Frontal cortex (tissue), 4 donors: ENCODE measurements at places on chromosomes 1 and 21.

DNA sequence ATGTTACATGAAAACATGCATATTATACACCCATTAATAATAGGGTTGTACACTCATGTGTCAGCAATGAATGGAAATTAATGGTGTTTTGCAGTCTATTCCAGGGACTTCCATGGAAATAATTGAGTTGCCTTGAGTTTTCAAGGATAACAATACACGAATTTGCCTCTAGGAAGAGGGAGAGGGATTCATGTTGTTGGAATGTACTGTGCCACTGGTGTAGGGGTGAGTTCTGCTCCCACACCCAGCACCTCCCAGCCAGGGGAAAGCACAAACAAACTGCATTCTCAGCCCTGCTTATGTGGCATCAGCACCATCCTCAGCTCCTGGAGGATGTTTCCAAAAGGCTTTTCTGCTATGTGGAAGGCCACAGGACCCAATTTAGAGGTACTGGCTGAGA is 57.8 kb downstream of the BCAR3 start:
- no peak for DNase-seq

- DNase-seq = no peak
Measured at GRCh38 chr21:26759731-26760130, 85.5 kb downstream of the ADAMTS1 start.

GRCh38 chr21:25582888-25583287 is 24.4 kb downstream of the MRPL39 start:
- no peak for DNase-seq

- no peak for DNase-seq
Measured at GRCh38 chr1:234702342-234703000, 92.5 kb upstream of the IRF2BP2 start.

DNA sequence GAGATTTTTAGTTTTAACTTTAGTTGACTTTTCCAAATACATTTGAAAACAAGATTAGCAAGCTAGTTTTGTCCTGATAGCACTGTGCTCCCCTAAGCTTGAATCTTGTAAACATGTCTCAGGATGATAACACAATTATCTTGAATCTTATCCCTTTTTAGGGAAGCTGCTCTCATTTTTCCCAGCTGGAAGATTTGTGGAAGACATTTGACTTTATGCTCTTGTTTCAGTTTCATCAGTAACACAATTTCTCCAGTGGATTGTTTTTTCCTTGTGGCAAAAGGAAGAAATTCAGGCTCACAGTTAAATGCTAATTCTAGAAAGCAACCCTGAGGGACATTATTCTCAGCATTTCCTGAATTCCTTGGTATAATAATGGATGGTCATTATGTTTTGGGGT is 88.8 kb downstream of the CDC7 start:
- DNase-seq = no peak

DNA sequence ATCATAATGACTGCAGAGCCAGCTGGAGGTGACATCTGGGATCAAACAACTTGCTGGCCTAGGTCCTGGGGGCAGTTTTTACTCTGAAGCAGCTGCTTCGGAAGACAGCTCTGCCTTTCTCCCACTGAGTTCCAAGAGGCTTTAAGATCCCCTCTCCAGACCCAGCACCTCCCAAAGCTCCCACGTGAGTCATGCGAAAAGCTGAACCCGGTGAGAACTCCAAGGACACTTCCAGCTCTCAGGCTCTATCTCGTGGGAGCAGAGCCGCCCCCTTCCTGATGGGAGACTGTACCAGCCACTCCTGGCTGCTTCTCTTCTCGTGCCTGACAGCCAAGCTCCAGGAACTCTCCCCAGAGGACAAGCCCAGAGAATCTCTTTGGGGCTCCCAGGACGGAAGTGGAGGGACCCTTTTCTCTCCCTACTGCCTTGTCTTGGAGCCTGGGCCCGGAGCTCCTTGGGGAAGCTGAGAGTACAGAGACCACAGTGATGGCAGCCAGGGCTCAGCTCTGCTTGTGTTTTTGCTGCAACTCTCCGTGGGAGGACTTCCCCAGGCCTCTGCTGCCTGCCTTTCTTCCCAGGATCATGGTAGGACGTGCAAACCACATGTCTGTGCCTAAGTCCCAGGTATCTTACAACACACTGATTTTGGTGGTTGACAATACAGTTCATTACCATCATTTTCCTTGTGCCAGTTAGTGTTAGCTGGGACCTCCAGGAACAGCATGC is 40.6 kb downstream of the STUM start:
- DNase-seq = no peak

DNA sequence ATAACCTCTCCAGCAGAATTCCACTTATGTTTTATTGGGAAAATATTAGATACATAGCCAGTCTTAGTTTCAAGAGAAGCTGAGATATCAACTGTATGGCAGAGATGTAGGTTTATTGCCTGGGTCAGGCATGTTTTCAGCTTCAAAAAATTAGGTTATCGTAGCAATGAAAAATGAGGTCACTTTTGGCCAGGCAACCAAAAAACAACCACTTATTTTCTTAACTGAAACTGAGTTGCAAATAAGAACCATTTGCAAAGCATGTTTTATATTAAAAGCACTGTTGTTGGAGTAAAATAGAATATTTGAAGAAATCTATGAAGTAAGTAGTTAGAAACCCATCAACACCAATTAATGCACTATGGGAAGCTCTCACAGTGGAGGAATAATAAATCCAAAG is 5.5 kb upstream of the OR6Y1 start:
- no peak for DNase-seq

DNA sequence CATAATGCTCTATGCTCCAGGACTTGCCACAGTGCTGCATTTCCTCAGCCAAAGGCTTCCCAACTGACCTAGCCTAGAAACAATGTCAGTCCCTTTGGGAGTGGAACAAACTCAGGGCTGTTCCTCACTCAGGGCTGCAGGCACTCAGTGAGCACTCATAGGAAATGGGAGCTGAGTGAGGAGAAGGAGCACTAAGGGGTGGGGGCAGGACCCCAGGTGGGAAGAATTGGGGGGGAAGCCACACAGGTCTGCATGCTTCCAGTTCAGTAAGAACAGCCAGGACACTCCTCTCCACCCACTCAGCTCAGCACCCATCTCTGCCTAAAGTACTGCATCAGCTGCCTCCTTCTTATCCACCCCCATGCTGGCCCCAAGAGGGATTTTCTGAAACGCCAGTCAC is 7.3 kb upstream of the SLC5A9 start:
- DNase-seq = no peak

DNA sequence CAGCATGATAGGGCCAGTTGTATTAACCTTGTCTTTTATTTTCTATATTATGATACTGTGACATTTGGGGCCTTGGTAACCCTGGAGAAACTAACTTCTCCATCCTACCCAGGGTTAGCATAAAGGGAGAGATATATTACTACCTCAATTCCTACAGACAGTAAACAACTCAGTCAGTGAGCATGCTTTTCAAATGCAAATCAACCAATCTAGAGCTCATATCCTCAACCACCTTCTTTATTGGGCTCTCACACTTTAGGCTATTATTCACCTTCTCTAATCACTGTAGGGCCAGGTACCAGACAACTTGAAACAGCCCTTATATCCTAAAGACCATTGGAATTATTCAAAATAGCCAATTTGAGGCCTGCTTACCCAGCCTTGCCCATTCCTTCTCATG is 477.6 kb downstream of the PTPRC start:
- no peak for DNase-seq

DNA sequence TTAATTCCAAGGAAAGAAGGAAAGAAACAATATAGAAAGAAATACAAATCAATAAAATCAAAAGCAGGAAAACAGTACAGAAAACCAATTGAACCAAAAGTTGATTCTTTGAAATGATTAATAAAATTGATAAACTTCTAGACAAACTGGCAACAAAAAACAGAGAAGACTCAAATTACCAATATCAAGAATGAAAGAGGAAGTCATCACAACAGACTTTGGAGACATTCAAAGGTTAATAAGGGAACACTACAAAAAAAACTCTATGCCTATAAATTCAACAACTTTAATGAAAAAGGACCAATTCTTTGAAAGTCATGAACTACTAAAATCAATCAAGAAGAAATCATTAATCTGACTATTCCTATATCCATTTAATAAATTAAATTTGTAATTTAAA is 329.3 kb upstream of the NR5A2 start:
- no peak for DNase-seq

GRCh38 chr1:167635156-167635648 is 5.2 kb downstream of the RCSD1 start:
- no peak for DNase-seq

DNA sequence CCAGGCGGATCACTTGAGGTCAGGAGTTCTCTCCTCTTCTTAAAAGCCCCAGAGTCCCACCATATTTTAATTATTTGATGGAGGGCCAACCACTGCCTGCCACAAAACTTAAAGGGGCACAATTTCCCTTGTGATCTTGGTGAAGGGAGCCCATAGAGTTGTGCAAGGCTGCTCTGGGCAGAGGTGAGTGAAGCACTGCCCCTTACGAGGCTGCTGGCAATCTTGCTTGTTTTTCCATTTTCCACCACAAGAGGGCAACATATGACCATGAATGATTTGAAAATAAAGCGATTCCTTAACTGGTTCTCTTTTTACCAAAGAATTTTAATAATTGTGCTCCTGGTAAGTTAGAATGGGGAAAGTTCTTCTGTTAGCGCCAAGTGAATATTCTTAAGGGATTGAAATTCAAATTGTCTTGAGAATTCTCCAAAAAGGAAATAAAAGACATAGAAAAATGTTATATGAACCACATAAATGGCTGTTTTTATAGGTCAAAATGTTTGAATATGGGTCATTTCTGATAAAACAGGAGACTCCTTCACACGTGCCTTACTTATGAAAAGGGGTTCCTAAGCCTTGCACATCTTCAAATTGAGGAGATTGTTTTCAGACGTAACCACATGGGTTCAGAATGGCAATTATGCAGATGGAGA is 22.7 kb downstream of the PGM1 start:
- peak; percentile 23 for DNase-seq

GRCh38 chr1:78360584-78360983 is 130.2 kb upstream of the PTGFR start:
- no peak for DNase-seq

DNA sequence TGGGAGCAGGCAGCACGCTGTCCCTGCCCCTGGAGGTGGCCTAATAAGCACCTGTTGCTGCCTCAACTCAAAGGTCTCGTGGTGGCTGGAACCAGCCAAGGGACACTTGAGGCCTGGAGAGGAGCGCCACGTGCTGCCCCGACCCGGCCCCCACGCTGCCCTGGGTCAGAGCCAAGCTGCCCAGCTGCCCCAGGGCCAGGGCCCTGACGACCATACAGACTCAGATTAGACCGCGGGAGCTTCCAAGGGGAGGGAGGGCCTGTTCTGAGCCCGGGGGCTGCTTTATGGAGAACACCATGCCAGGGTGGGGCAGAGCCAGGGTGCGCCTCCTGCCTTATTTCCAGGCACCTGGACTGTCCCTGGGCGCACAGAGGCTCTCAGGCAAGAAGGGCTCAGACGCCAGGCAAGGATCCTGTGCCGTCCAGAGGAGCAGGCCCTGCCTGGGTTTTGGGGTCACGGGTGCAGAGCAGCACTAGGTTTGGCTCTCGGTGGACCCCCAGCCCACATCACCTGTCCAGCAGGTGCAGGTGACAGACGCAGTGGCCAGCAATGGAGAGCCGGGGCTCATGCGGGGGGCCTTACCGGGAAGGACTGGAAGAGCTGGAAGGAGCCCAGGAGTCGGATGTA is 18.6 kb downstream of the KRTAP10-1 start:
- DNase-seq = no peak

- DNase-seq = no peak
Measured at GRCh38 chr1:152167835-152168534, 9.0 kb upstream of the RPTN start.

DNA sequence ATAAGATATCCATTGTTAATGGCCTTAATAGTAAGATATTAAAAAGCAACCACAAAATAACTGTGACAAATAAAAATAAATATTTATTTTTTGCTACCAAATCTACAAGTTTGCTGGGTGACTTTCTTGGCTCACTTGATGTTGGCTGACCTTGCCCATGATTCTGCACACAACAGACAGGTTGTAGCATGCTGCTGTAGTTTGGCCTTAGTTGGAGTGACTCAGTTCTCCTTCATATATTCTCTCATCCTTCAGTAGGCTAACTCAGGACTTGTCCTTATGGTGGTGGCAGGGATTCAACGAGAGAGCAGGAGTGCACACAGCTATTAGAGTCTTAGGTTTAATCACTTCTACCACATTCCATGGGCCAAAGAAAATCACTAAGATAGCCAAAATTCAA is 437.9 kb downstream of the MRPL39 start:
- DNase-seq = no peak

GRCh38 chr1:153627715-153628626 is at the start of gene S100A1:
TSS of gene S100A1 (plus strand) at chr1:153628434. CDS start at chr1:153630522, 2,088 bp downstream.
- peak; percentile 61 for DNase-seq

- DNase-seq = no peak
Measured at GRCh38 chr1:151964510-151964909, 29.1 kb downstream of the S100A10 start.

DNA sequence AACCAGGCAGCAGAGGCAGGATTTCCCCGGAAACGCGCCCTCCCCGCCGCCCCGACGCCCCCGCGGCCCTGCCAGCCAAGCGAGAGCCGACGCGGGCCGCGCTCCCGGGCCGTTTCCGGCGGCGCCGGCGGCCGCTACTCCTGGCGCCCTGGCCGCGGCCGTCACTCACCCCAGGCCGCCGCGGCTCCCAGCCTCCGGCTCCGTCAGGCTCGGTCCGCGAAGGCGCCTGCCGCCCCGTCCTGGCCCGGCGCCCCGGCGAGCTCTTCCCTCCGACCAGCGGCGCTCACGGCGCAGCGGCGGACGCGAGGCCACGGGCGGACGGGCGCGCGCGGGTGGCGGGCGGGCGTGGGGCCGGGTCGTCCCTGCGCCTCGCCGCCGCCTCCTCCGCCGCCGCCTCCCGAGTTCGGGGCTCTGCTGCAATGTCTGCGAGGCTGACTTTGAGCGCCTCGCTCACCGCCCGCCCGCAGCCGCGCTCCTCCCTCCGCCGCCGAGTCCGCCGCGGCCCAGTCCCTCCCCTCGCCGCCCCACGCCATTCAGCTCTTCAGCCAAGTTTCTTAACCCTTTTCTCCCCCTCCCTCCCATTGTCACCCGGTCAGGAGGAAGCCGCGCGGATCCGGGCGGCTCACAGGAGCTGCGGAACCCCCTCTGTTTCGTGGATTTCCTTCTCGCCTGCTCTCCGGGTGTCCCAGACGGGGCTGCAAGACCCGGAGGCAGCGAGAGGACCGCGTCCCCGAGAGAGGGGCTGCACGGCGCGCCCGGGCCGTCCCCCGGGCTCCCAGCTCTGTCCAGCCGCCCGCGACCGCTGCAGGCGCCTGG is at the start of gene NRIP1:
TSS of gene NRIP1 (minus strand) at position 425 of the 816 bp plus-strand sequence. CDS start 96,808 bp downstream, outside the sequence.
- DNase-seq = peak; percentile 89

- DNase-seq = no peak
Measured at GRCh38 chr1:157278383-157279137, 140.4 kb upstream of the ETV3 start.

- DNase-seq = no peak
Measured at GRCh38 chr1:85195703-85196102, 5.1 kb downstream of the SYDE2 start.

GRCh38 chr1:218754477-218754876 is 409.3 kb downstream of the TGFB2 start:
- no peak for DNase-seq

- no peak for DNase-seq
Measured at GRCh38 chr1:245777752-245778151, 623.0 kb downstream of the KIF26B start.

- DNase-seq = no peak
Measured at GRCh38 chr21:43762303-43763128, 13.6 kb downstream of the CSTB start.
